ENCODE measurements at places on chromosomes 5 and 9. TPM values are rescaled to one million over a fixed set of nuclear protein-coding genes. Genes with fewer than 3 reads are reported as not detected.
A peak's percentile ranks its signal among the peaks of the same experiment; 100 is the strongest.

GRCh38 chr9:137405677-137406081, 17.3 kb downstream of the EXD3 start:
- H3K4me3 ChIP-seq = no peak overlapping the region
- peaks cover 3% of the 10 kb centered on the region for H3K27me3 ChIP-seq
- no peaks in the 10 kb centered on the region for H3K36me3 ChIP-seq
- H3K27ac ChIP-seq = no peak overlapping the region

DNA sequence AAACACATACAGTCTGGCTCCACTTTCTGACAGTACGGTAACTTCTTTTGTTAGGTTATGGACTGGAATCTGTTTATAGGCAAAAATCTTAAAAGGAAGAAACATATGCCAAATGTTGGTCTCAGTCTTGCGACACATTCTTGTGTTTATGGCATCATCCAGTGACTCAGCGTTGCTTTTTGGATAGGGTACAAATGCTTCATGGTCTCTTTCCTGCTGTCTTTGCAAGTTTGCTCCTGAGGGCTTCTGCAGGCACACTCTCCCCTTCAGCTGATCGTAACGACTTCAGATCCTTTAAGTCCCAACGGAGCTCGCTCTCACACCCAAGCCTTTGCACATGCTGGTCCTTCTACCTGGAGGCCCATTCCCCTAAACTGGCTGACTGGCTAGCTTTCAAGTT, 23.6 kb upstream of the TNFSF8 start:
- H3K27me3 ChIP-seq = no peaks in the 10 kb centered on the region
- H3K4me3 ChIP-seq = no peak overlapping the region
- H3K36me3 ChIP-seq = no peaks in the 10 kb centered on the region
- peak; percentile 4 for DNase-seq

DNA sequence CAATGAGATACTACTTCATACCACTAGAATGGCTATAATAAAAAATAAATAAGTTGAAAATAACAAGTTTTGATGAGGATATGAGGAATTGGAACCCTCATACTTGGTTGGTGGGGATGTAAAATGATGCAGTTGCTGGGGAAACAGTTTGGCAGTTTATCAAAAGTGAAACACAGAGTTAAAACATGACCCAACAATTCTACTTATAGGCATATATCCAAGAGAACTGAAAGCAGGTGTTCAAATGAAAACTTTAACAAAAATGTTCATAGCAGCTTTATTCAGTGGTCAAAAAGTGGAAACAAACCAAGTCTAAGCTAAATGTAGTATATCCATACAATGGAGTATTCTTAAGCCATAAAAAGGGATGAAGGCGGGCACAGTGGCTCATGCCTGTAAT, 13.1 kb upstream of the LHFPL2 start:
- H3K27ac ChIP-seq = no peak overlapping the region
- H3K4me1 ChIP-seq = no peaks in the 10 kb centered on the region
- DNase-seq = no peak
- no peaks in the 10 kb centered on the region for H3K36me3 ChIP-seq

- no peaks in the 10 kb centered on the region for H3K4me1 ChIP-seq
- no peak overlapping the region for H3K4me3 ChIP-seq
- H3K27me3 ChIP-seq = no peaks in the 10 kb centered on the region
- H3K27ac ChIP-seq = no peak overlapping the region
- DNase-seq = no peak
Observed at GRCh38 chr5:14309199-14309598, 166.1 kb downstream of the TRIO start.

GRCh38 chr5:150303070-150303615, 438 bp upstream of the ARSI start:
- no peaks in the 10 kb centered on the region for H3K4me1 ChIP-seq
- H3K27me3 ChIP-seq = peaks cover 2% of the 10 kb centered on the region
- no peaks in the 10 kb centered on the region for H3K36me3 ChIP-seq
- DNase-seq = no peak

DNA sequence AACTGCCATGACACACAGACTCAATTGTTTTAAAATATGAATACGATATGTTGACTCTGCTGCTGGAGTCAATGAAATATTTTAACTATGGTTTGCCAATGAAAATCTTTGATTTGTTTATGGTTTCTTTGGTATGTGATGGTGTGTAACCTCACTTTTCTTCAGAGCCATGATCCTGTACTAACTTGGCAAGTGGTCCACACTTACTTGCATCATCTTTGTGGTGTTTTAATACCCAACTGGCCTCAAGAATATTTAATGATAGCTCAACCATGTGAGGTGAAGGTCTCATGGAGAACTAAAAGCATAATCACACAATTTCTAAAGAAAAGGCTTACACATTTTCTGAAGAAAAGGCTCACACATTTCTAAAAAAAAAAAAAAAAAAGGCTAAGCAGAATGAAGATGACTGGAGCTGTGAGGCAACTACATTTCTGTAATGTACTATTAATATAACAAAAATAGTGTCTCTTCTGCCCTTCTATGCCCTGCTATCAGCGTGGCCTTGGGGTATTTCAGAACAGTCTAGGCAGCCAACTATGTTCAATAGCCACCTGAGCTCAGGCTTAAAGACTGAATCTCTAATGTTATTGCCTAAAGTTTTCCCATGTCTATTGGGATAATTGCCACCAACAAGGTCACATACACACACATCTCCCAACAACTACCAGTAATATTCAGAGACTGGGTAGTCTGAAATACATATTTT, 395.0 kb downstream of the MLLT3 start:
- peaks cover 3% of the 10 kb centered on the region for H3K4me1 ChIP-seq
- no peak overlapping the region for H3K4me3 ChIP-seq
- H3K36me3 ChIP-seq = no peaks in the 10 kb centered on the region
- peaks cover 2% of the 10 kb centered on the region for H3K27me3 ChIP-seq

- H3K27me3 ChIP-seq = no peaks in the 10 kb centered on the region
- H3K36me3 ChIP-seq = no peaks in the 10 kb centered on the region
- H3K4me1 ChIP-seq = peaks cover 9% of the 10 kb centered on the region
Observed at GRCh38 chr9:16258708-16259107, 611.8 kb downstream of the BNC2 start.

F2RL2 gene
- total RNA-seq = not detected

SV2C gene
- not detected for total RNA-seq

GRM6 gene
- not detected for total RNA-seq

BSPRY gene
- total RNA-seq = 5.5 TPM

C5orf58 gene
- not detected for total RNA-seq

All from natural killer cell (primary cell).